Activated B cell treated with CpG ODN at 0.5 μM for 24 hours (primary cell): ENCODE measurements at places on chromosomes 1 and 21. TPM values are rescaled to one million over a fixed set of nuclear protein-coding genes. Genes with fewer than 3 reads are reported as not detected.

GRCh38 chr21:43867332-43867703 lies 2.3 kb downstream of the AGPAT3 start:
- H3K27me3 ChIP-seq, result no peaks in the 10 kb centered on the region
- H3K4me3 ChIP-seq, result peak overlapping the region; percentile 82
- H3K4me1 ChIP-seq, result peaks cover 38% of the 10 kb centered on the region
- no peak for DNase-seq

GRCh38 chr1:36156329-36157114 lies 562 bp downstream of the MAP7D1 start:
- peaks cover 3% of the 10 kb centered on the region for H3K36me3 ChIP-seq
- DNase-seq, result peak; percentile 48
- H3K27ac ChIP-seq, result peak overlapping the region; percentile 85
- H3K4me3 ChIP-seq, result peak overlapping the region; percentile 89
- no peaks in the 10 kb centered on the region for H3K27me3 ChIP-seq
- peaks cover 66% of the 10 kb centered on the region for H3K4me1 ChIP-seq

- no peaks in the 10 kb centered on the region for H3K36me3 ChIP-seq
- H3K4me3 ChIP-seq, result no peak overlapping the region
- peaks cover 2% of the 10 kb centered on the region for H3K27me3 ChIP-seq
- no peak overlapping the region for H3K27ac ChIP-seq
- H3K4me1 ChIP-seq, result no peaks in the 10 kb centered on the region
- DNase-seq, result no peak
Measured at GRCh38 chr1:203592156-203592555, 34.5 kb upstream of the ATP2B4 start.

DNA sequence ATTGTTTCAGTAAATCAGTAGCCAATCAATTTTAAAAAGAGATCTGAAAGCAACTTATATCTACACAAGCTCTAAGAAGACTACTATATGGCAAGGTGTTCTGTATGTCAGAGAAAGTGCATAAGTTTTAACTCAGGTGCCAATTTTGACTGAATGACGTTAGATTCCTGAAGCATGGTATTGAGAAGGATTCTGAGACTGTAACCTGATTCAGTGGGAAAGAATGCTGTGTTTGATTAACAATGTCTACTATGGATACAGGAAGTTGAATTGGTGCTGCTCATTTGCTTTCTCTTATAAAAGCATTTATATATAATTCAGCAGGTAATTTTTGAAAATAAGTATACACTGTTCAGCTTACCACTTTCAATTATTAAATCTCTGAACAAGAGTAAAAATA lies 156.3 kb downstream of the PAPPA2 start:
- H3K27me3 ChIP-seq, result no peaks in the 10 kb centered on the region
- DNase-seq, result no peak
- no peaks in the 10 kb centered on the region for H3K36me3 ChIP-seq
- no peak overlapping the region for H3K27ac ChIP-seq
- H3K4me1 ChIP-seq, result no peaks in the 10 kb centered on the region
- no peak overlapping the region for H3K4me3 ChIP-seq

GRCh38 chr1:14646973-14647372 lies 48.5 kb downstream of the KAZN start:
- no peak overlapping the region for H3K27ac ChIP-seq
- no peaks in the 10 kb centered on the region for H3K4me1 ChIP-seq
- H3K4me3 ChIP-seq, result no peak overlapping the region
- no peaks in the 10 kb centered on the region for H3K36me3 ChIP-seq
- no peaks in the 10 kb centered on the region for H3K27me3 ChIP-seq

DNA sequence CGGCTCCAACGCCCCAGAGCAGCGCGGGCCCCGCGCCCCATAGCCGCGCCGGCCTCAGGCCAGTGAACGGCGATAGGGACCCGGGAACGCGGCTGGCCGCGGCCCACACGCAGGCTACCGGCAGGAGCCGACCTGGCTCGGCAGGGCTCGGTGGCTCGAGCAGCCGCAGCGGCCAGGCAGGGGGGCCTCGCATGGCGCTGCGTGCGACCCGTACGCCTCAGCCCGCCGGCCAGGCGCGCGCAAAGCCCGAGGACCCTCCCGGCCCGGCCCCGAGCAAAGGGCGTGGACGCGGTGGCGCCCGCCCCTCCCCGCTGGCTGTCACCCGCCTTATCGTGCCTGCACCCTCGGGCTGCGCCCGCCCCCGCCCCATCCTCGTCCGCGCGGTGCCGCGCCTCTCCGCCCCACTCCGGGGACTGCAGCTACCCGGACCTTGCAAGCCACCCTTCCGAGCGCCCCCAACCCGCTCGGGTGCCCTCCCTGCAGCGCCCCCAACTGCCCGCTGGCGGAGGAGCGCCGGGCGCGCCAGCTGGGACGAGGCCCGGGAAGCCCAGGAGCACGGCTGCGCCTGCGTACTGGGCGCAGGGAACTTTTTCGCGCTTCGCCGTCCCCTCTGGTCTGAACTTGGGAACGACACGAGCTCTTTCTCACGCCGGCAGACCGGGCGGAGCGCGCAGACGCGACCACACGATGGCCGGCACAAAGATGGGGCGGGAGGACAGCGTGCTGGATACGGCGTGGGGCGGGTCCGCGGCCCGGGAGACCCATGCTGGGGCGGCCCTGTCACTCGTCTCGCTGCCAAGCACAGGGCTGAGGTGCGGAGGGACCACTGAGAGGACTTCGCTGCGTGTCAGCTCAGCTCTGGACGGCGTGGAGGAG lies at the start of gene ABCB10:
ABCB10 (minus strand) TSS at position 248 of the 876 bp plus-strand sequence; CDS start at position 193, 55 bp downstream.
- H3K4me3 ChIP-seq, result peak within 1 kb of the TSS; percentile 95
- no peaks in the 10 kb centered on the region for H3K27me3 ChIP-seq
- DNase-seq, result peak; percentile 91
- peaks cover 31% of the 10 kb centered on the region for H3K4me1 ChIP-seq
- H3K36me3 ChIP-seq, result peaks cover 9% of the 10 kb centered on the region
- peak within 1 kb of the TSS; percentile 90 for H3K27ac ChIP-seq

DNA sequence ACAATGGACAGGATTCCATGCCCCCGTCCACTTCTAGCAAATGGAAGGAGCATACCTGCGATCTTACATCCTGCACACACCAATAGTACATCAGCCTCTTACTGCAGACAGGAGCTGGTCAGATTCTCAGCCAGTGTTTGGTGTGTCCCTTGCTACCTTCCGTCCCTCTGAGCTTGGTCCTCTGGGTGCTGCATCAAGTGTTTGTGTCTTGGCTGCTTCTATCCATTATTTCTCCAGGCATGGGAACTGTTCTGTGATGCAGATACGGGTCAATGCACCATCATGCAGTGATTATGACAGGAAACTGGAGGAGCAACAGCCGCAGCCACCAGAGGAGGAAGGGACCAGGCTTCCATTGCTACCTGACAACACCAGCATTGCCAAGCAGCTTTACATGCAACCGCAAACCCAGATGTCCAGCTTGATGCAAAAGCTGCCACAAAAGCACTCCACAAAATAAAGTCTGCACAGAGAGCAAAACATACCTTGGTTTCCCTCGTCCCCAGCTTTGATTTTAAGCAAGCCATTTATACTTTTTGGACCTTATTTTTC lies 21.9 kb upstream of the OVAAL start:
- H3K4me3 ChIP-seq, result no peak overlapping the region
- no peaks in the 10 kb centered on the region for H3K36me3 ChIP-seq
- peaks cover 9% of the 10 kb centered on the region for H3K27me3 ChIP-seq

DNA sequence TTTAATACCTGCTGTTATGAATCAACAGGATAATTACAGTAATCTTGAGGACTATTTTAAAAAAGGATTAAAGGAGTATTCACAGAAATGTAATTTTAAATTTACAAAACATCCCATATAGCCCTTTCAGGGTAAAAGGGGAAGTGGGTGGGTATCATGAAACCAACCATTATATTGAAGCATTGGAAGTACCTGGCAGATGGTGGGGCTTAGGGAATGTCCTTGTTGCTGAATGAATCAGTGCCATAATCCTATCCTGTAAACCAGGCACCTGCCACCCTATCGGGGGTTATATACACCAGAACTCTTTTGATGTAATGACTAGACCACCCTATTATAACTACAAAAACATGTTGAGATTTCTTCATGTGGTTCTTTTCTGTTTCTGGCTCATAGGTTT lies 30.4 kb downstream of the CDC14A start:
- H3K4me1 ChIP-seq, result peaks cover 37% of the 10 kb centered on the region
- DNase-seq, result no peak
- H3K27me3 ChIP-seq, result no peaks in the 10 kb centered on the region
- H3K4me3 ChIP-seq, result no peak overlapping the region
- peaks cover 33% of the 10 kb centered on the region for H3K36me3 ChIP-seq

GRCh38 chr1:39189592-39190041 lies 14.9 kb upstream of the MACF1 start:
- no peak overlapping the region for H3K4me3 ChIP-seq
- DNase-seq, result no peak
- no peaks in the 10 kb centered on the region for H3K36me3 ChIP-seq
- H3K4me1 ChIP-seq, result peaks cover 67% of the 10 kb centered on the region
- no peak overlapping the region for H3K27ac ChIP-seq
- H3K27me3 ChIP-seq, result no peaks in the 10 kb centered on the region

DNA sequence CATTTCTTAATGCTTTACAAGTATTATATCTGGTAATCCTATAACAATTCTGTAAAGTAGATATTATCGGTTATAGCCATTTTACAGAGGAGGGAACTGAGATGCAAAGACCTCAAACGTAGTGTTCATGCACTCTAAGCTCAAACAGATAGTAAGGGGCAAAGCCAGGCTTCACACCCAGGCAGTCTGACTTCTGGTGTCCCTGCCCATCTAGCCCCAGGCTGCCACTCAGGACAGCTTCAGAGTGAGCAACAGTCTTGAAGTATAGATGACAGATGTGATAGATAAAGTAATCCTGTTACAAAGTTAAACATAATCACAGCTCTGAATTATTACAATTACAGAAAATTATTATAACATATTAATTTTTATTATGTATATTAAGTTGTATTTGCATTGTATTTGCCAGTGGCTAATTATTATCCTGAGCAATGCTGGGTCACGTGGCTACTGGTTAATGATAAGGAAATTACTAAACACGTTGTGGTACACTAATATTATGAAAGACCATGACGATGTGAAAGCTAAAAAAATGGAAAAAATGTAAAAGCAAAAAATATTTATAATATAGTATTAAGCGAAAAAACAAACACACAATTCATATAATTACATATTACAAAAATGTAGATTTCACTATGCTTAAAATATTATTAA lies 6.1 kb upstream of the TRAF3IP3 start:
- H3K27ac ChIP-seq, result no peak overlapping the region
- no peak overlapping the region for H3K4me3 ChIP-seq
- no peaks in the 10 kb centered on the region for H3K36me3 ChIP-seq
- no peaks in the 10 kb centered on the region for H3K27me3 ChIP-seq

The FMO4 gene
- 3.0 and 3.4 TPM in 2 replicates for total RNA-seq

The ZSWIM5 gene
- total RNA-seq, result 1.6 and 2.3 TPM in 2 replicates
